ENCODE measurements at places on chromosomes 7 and 10. TPM values are rescaled to one million over a fixed set of nuclear protein-coding genes. Genes with fewer than 3 reads are reported as not detected.

GRCh38 chr7:99098286-99098823 is 45.6 kb downstream of the SMURF1 start:
- DNase-seq = no peak

DNA sequence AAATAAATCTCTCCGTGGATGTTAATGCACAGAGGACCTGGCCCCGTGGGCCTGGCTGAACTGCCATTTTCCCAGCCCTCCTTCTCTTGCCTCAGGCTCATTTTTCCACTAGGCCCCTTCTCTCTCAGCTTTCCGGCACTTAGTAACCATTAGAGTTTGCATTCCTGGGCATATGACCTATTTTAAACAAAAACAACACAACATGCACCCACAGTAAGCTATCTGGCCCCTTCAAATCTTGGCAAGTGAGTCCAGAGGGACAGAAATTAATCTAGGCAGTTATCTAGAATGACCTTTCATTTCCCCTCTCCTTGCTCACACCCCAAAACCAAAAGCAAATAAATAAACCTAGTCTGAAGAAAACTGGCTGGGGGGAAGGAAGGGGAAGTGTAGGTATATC is 11.7 kb downstream of the FBXW4 start:
- DNase-seq = no peak

DNA sequence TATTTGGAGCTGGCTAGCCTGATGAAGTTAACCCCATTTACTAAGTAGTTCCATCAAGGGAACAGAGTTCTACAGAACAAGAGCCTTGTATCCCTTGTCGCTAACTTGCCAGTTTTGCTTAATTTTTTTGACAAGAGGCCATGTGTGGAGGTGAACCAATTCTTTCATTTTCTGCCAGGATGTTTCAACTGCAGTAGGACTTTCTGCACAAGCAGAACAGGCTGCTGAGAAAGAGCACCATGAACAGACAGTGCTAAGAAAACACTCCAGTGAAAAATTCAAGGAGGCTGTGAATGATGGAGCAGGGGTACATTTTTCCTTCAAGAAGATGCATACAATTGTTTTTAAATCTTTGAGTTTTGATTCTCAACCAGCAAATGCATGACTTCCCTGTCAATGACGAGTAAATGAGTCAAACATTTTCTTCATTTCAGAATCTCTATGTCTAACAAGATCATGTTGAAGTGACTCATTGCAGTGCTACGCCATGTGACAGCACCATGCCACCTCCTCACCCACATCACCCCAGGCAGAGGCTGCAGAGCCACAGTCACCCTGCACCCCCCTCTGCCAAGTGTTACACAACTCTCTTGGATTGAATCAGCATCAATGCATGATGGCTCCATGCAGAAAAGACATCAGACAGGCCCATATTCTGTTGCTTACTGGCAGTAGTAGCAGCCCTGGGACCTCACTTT is 193.1 kb downstream of the COBL start:
- DNase-seq = peak; percentile 71

GRCh38 chr7:17526621-17527020 is 228.2 kb downstream of the AHR start:
- DNase-seq = no peak

GRCh38 chr7:467393-467828 is 52.2 kb downstream of the PDGFA start:
- DNase-seq = no peak

- DNase-seq = no peak
Measured at GRCh38 chr7:91345449-91345848, 81.2 kb downstream of the FZD1 start.

- no peak for DNase-seq
Measured at GRCh38 chr7:27767374-27767773, 27.4 kb downstream of the TAX1BP1 start.

GRCh38 chr7:131109011-131109758 is 218.5 kb upstream of the MKLN1 start:
- DNase-seq = no peak

DNA sequence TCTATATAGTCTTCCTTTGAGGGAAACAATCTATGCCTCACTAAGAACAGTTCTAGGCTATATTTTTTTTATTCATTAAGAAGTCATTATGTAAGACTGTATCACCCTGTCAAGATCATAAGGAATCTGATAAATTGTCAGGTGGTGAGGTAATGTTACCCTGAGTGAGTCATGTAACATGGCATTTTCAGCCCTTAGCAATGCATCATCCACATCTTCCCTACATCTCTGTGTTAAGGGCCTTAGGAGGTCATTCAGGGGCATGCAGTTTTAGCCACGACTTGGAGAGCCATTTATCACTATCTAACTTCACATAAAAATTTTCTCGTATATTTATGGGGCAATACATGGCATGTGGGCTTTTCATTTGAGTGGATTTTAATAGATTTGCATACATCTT is 924.5 kb upstream of the MBL2 start:
- no peak for DNase-seq

- DNase-seq = no peak
Measured at GRCh38 chr10:64385355-64385754, 864.2 kb downstream of the REEP3 start.

The CCDC146 gene
- 1.2 TPM for total RNA-seq

The TAS2R3 gene
- 0.25 TPM for total RNA-seq

The HABP2 gene
- total RNA-seq = 0.16 TPM

The SEMA4G gene
- total RNA-seq = 1.0 TPM

The EFCAB10 gene
- total RNA-seq = not detected

The GRK5 gene
- 8.8 TPM for total RNA-seq

The LRRD1 gene
- not detected for total RNA-seq

The NKX1-2 gene
- total RNA-seq = not detected

The SH2D4B gene
- not detected for total RNA-seq

The SGCE gene
- 6.1 TPM for total RNA-seq

The HSPA12A gene
- total RNA-seq = 9.4 TPM

Data from psoas muscle (tissue), 8 donors.